ENCODE measurements at places on chromosomes 12 and 14. TPM values are rescaled to one million over a fixed set of nuclear protein-coding genes. Genes with fewer than 3 reads are reported as not detected.

- DNase-seq, result no peak
These were observed 569.9 kb downstream of the TMTC2 start for GRCh38 chr12:83256562-83256961.

DNA sequence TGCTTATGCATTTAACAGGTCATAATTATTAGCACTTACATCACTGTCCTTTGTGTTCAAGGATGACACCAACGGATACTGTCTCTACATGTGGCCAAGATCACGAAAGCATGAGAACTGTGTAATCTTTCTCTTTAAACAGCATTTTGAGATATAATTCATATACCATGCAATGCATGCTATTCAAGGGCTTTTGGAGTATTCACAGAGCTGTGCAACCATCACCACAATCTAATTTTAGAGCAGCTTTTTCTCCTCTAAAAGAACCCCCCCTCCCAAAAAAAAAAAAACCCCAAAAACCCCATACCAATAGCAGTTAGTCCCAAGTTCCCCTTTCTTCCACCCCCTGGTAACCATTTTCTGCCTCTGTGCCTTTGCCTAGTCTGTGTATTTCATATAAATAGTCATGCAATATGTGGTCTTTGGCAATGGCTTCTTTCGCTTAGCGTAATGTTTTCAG lies 60.6 kb downstream of the SPRING1 start:
- DNase-seq, result no peak

DNA sequence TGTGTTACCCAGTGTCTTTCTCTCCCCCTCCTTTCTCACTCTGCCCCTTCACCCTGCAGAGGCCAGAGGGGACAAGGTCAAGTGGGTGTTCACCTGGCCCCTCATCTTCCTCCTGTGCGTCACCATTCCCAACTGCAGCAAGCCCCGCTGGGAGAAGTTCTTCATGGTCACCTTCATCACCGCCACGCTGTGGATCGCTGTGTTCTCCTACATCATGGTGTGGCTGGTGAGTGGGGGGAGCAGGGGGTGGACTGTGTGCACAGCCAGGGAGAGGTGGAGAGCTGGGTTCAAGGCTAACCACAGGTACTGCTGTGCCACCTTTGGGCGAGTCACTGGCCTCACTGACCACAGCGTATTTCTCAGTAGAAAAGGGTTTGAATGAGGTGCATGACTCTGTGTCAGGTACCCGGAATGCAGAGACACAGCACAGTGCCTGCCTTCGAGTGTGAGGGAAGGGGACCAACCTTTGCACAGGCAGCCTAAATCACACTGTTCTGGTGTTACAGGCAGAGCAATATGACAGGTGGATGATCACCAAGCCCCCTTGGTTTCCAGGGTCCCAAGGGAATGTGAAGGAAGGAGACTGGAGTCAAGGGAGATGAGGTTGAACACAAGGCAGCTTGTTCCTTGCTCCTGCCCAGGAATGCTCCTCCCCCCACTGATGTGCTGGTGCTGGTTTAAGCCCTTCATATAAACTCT lies 30.8 kb upstream of the RIN3 start:
- DNase-seq, result no peak

PIWIL1 gene
- not detected for total RNA-seq

VRTN gene
- not detected for total RNA-seq

DNA sequence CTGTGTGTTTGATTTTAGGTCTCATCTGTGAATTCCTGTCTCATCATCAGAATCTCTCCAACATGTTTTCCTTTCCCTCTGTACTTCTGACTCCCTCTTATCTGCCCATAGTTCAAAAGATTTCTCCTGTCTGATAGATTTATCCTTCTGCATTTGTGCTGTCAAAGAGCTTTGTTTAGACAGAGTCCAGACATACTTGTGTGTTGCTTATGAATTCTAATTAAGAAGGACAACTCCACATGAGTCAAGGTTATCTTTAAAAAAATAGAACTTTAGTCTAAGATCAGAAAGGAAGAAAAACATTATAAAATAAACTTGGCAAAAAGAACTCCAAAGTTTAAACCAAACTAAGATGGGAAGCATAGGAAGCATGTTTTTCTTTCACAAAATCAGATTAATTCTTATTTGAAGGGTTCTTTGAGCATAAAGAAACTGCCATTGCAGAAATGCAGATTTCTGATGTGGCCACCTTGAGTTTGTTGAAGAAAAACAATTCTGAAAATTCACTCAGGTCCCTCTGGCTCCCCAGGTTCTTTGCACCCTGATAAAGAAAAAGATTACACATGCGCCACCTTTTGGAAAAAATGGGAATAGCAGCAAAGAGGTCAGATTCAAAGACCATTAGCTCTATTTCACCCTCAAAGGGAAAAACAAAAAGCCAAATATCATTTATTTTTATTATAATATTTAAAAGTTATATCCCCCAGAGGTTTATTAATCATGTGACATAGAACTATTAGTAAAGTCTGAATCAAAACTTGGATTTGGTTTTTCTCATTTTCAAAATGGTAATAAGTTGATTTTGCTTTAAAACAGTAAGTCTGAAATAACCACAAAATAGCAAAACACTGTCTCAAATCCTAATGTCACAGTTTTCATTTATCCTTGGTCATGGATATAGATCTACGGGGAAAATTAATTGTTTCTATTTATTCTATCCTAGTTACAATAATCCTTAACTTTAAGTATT lies 143.7 kb upstream of the DCN start:
- peak; percentile 59 for DNase-seq

DNA sequence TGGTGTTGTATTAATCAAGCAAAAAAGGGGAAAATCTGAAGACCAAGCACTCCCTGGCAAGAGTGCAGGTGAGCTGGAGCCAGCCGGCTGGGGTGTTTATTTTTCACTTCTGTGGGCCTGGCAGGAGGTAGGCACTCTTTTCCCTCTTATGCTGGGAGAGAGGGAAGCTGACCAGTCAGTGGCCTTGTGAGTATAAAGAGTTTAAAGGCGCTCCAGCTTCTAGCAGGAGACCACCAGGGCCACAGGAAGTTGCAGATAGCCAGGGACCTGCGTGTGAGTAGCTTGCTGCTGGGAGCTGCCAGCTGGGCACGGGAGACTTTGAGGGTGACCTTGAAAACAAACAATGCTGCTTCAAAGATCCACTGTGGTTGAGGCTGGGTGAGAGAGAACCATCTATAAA lies 217.4 kb upstream of the PWP1 start:
- no peak for DNase-seq

DNA sequence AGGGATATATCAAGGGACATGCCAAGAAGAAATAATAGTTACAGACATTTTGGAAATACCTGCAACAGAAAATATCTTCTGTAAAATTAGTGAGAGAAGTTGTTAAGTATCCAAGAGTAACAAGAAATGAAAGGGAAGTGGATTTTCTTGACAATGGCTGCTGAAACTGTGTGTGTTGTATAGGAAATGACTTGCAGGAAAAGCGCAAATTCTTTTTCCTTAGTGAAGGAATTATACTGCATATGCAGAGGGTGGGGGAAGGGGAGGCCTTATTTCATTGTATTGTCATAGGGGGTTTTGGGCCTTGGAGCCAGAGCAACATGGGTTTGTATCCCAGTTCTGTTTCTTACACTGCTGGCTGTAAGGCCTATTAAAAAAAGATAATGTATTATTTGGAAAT lies 84.4 kb upstream of the DDHD1 start:
- peak; percentile 78 for DNase-seq

TMEM19 gene
- total RNA-seq, result 24.4 TPM

DNA sequence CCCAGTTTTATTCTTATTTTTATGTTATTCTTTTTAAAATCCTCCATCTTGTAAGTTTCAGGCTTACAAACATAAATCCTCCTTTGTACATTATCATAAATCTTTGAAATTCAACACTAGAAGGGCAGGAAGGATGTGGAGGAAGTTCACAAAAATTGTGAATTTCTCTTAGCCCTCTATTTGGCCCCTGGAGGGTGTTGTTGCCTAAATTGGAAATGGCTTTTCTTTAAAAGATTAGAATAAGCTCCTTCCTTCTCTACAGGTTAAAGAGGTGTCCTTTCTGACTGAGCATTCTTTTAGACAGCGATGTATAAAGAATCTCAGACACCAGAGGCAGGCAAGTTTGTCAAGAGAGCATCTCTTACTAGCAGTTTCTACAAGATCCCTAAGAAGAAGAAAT lies 391.7 kb upstream of the OR4E1 start:
- DNase-seq, result no peak

DNA sequence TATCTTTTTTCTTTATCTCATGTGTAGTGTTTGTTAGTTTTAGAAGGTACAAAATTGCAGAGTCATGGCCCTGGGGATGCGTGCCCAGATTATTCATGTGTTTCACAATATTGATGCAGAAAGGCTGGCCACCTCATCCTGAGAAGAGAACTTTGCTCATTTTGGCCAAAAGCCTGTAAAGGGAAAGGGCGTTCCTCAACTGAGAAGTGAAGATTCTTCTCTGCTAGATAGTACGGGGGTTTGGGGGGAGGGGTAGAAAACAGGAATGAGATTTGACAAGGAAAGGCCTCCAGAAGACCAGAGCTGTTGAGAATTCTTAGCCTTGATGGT lies 1.7 kb downstream of the MGST1 start:
- DNase-seq, result peak; percentile 36

DNA sequence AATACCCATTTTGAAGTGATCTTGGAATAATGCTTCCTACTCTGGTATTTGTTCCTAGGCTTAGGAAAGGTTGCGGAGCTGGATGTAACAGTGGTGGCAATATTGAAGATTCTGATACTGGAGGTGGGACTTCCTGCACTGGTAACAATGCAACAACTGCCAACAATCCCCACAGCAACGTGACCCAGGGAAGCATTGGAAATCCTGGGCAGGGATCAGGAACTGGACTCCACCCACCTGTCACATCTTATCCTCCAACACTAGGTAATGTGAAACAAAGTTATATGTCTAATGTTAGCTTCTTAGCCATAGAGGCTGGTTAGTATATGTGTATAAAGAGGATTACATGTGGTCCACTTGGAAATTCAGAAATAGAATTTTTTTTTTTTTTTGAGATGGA lies 197.9 kb downstream of the PCNX1 start:
- DNase-seq, result no peak

- no peak for DNase-seq
These were observed 27.6 kb downstream of the IFNG start for GRCh38 chr12:68131867-68132414.

TCTN2 gene
- total RNA-seq, result 11.2 TPM

DNA sequence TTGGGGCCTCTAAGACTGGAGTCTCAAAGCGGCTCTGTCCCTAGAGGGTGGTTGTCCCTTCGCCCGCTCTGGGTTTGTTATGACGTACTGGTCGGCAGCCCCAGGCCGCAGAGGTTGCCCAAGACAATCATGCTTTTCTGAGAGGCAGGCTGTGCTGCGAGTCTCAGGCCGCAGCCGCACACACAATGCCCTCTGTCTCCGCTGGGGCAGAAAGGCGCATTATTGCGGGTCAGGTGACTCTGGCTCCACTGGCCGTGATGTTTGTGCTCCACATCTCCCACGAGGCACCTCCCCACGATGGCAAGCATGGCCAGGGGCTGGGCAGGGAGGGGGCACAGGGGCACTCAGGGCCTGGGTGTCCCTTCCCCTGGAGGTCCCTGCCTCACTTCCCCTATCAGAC lies 21.0 kb upstream of the PLEKHG3 start:
- no peak for DNase-seq

DNA sequence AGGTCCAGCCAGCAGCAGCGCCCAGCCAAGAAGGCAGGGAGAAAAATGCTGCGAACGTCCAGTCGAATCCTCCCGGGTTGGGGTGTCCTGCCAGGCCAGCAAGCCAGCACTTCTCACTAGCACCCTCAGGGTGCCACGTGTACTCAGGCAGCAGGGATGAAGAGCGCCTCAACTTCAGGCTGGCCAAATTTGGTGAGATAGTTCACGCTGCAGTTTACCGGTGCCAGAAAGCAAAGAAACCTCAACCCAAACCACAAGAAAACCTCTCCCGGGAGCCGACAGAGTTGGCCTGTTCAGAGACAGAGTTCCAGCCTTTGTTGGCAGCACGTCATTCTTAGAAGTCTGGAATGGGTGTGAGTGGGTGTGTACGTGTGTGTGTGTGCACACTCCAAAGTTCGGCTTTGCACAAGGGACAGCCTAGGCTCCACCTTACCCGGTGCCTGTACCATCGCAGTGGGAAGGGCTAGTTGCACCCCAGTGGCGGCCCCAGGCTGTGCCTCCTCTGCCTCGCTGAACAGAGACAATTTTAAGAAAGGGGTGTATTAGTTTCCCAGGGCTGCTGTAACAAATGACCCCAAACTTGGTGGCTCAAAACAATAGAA lies 42.1 kb downstream of the ELK3 start:
- no peak for DNase-seq

DNA sequence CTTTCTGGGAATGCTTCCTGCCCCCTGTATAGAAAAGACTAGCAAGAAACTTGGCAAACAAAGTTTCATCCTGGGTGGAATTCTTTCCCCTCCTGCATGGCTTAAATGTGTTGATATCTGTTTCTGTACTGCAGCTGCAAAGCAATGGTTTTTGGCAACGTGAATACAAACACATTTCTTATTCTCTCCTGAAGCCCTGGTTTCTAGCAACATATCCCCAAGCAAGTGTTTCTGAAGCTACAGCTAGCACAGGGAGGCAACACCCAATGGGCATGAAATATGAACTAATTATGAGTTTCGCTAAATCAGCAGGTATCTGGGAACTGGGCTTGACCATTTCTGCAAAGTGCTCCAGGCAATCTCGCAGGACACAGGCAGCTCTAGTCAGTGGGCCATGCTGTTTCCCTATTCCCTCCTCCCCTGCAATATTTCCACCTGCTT lies 392.3 kb upstream of the TMPO start:
- DNase-seq, result no peak

AP1G2 gene
- total RNA-seq, result 39.0 TPM

Data from endothelial cell of umbilical vein (primary cell).